ENCODE measurements at places on chromosomes 7 and 10. TPM values are rescaled to one million over a fixed set of nuclear protein-coding genes. Genes with fewer than 3 reads are reported as not detected.

The SERPINE1 gene
- 25.5 TPM for total RNA-seq

The CRYGN gene
- 0.72 TPM for total RNA-seq

The ZNF117 gene
- 2.7 TPM for total RNA-seq

The SNCG gene
- 10.3 TPM for total RNA-seq

The CROT gene
- 6.9 TPM for total RNA-seq

The IFIT3 gene
- total RNA-seq = 10.8 TPM

DNA sequence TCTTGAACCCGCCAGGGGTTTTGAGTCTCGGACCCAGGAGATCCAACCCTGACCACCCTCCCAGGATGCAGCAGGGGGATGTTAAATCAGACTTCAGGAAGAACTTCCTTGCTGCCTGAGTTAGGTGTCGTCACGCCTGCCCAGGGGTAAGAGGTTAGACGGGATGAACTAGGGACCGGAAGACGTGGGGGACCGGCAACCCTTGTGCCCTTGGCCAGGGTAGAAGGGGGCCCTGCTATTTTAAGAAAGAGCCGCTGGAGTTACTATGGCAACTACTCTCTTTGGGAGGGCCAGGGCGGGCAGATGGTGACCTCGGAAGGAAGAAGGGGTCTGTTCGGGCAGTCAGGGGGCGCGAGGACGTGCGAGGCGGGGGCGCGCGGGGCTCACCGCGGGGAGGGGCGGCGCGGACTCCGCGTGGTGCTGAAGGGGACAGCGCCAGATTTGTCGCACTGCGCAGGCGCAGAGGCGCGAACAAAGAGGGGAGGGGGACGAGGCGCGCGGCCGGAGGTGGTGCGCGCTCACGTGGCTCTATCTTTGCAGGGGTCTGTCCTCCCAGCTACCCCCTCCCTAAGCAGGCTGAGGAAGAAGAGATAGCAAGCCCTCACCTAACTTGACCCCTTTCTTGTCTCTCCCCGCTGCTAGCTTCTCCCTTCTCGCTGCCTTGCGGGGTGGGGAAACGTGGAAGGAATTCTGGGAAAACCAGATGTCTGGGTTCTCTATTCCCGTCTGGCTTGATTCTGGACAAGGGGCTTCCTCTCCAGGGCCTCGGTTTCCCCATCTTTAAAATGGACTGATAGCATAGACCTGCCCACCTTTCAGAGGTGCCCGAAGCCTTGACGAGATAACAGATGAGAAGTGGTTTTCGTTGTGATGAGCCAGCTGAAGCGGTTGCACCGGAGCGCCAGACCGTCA is 940 bp upstream of the PSD start:
- peak; percentile 38 for DNase-seq

- no peak for DNase-seq
Measured at GRCh38 chr10:4361581-4361980, 464.4 kb upstream of the AKR1E2 start.

GRCh38 chr7:87918740-87919139 is 15.3 kb upstream of the ADAM22 start:
- DNase-seq = no peak

- no peak for DNase-seq
Measured at GRCh38 chr7:107039199-107039900, 5.2 kb upstream of the PRKAR2B start.

- DNase-seq = no peak
Measured at GRCh38 chr10:126931544-126931943, 26.3 kb downstream of the DOCK1 start.

DNA sequence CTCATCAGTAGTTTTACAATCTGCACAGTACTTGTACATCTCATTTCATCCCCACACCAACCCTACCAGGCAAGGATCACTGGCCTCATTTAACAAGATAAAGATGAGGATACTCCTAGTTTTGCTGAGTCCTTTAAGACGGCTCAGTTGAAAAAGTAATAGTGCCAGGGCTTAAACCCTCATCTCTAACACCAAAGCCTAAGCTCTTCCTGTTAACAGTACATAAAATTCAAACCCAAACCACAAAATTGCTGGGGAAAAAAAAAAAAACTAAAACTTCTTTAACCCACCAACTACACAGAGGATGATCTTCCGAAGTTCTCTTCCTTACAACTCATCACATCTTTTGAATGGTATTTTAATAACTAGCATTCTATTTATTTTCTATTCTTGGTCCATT is 1.3 kb downstream of the SAR1A start:
- DNase-seq = no peak

GRCh38 chr10:131724169-131724545 is 176.7 kb upstream of the PPP2R2D start:
- no peak for DNase-seq

DNA sequence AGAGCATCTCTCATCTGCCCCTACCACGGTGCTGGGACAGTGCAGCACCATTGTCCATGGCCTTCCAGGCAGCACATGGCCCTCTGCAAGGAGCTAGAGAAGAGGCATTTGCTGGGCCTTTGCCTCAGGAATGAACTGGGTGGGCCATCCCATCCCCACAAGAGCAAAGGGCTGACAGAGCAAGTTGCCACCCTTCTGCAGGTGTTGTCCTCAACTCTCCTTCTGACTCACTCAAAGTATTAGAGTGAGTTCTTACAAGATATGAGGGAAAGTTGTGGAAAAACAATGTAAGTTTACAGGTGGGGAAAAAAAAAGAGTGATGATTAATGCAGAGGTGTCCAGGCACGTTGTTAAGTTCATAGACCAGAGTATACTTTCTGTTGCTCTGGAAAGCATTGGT is 261.2 kb downstream of the SKIDA1 start:
- no peak for DNase-seq

GRCh38 chr7:1103009-1103788 is 15.3 kb downstream of the GPER1 start:
- peak; percentile 9 for DNase-seq

DNA sequence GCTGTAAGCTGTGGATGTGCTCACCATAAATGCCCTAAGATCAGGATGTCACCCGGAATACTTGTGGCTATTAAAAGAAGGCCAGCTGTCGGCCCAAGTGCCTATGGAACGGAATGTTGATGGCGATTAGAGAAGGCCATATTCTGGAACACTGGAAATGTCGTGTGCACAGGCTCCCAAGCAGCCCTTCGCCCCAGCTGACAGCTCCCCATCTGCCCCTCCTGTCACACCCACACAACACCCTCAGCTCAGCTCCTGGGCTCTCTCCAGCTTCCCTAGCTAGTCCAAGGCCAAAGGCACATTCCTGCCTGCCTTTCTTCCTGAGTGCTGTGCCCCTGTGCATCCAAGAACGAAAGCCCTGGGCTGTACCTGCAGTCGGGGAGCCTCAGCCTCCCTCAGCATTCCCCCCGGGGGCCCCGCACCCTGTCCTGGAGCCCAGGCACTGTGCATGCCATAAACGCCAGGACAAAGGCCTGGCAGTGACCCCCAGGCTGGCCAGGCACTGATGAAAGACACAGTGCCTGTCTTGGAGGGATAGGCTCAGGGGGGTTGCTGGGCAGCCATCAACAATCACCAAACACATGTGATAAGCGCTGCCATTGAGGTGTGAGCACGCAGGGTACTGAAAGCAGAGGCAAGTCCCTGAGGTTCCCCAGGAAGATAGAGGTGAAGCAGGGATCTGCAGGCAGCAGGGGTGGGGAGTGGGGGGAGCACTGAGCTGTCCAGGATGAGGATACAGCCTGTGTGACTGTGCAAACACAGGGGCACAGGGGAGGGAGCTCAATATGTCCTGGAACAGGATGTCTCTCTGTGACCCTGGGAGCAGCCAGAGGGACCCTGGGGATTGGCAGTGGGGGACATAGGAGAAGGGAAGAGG is 3.7 kb upstream of the LDB3 start:
- DNase-seq = peak; percentile 77

DNA sequence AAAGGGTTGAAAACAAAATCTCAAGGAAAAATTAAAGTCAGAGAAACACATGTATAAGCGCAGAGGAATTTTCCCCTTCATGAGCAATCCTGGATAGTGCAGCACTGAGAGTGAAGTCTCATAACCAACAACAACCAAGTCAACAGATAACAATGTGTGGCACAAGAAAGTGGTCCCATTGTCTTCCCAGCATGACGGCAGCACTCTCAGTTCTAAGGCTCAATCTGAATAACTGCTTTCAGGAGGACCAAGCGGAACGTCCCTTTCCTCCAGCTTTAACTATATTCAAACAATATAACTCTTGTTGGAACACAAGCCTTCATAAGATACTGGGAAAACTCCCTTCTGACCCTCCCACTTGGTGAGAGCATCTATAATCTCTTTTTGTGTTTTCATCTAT is 137.9 kb downstream of the RAPGEF5 start:
- DNase-seq = no peak

DNA sequence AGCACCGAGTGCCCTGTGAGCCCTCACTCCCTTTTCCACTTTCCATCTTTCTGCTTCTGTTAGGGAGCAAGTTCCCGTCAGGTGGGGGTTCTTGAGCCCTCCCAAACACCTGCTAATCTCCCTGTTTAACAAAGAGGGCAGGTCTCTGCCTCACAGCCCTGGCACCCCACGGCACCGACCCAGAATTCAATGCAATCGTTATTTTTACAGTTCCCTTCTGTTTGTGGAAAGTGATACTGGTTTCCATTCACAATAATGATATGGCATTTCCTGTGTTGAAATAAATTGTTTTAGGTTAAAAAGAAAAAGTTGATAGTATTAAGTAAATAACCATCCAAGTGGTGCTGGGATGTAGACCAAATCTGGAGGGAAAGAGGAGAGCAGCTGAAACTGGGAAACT is 38.8 kb upstream of the SLC29A3 start:
- DNase-seq = no peak

GRCh38 chr7:100968031-100968430 is 1.3 kb upstream of the MUC12 start:
- no peak for DNase-seq

DNA sequence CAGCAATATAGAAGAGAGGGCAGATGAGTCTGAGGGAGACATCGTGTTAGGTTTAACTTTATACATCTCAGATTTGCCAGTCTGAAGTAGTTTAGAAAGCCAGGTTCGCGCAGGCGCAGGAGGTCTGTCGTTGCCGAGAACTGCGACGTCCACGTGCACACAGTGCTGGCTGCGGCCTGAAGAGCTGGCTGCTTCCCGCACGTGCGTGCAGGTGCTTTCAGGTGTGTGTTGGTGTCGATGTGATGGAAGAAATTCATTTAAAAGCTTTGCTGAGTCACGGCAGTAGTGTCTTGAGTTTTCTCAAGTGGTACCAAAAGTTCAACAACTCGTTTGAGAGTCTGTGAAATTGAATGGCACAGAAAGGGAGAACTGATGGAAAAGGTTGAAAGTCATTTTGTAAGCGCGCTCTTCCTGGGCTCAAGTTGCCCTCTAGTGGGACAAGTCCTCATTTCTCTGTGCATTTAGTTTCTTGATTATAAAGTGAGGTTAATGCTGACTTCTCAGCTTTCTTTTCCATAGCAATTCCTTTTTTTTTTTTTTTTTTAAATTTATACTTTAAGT is 18.6 kb downstream of the WDR37 start:
- DNase-seq = no peak

- no peak for DNase-seq
Measured at GRCh38 chr7:128155100-128155740, 85.9 kb upstream of the LEP start.

DNA sequence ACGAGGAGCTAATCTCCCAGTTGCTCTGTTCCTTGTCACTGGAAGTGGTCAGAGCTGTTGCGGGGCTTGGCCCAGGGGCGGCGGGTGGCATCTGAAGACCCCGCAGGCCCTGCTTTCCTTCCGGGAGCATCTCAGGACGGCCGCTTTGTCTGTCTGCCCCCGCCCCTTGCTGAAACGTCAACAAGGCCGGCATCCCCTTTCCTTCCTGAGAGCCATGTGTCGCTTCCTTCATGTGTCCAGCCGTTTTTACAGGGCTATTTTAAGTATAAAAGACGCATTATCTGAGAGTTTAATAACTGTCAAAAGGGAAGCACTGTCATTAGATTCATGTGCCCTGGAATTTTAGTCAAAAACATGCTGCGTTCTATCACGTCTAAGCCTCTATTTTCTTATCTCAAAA is 110.4 kb downstream of the CUX1 start:
- peak; percentile 64 for DNase-seq

DNA sequence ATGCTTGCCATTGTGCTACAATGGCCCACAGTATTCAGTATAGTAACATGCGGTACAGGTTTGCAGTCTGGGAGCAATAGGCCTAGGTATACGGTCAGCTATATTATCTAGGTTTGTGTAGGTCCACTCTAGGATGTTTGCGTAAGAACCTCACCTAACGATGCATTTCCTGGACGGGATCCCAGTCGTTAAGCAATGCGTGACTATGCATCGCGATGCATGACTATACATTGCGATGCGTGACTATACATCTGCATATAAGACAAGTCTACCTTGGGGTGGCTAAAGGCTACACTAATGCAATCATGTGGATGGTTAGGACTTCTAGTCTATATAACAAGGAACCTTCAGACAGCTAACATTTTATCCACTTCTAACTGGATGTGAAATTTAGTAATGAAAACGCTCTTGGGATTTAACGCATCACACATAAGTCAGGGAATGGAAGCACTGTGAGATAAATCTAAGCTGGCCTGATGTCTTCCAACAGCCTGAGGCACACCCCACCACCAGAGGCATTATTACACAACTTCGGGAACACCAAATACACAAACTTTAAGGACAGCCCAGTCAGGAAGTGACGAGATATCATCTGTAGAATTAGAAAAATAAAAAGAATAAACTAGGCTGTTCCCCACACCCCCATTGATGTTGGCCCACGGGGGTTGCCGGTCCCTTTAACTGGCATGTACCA is 9.2 kb downstream of the GNA12 start:
- DNase-seq = no peak

- no peak for DNase-seq
Measured at GRCh38 chr7:5478568-5479430, 55.2 kb upstream of the TNRC18 start.

DNA sequence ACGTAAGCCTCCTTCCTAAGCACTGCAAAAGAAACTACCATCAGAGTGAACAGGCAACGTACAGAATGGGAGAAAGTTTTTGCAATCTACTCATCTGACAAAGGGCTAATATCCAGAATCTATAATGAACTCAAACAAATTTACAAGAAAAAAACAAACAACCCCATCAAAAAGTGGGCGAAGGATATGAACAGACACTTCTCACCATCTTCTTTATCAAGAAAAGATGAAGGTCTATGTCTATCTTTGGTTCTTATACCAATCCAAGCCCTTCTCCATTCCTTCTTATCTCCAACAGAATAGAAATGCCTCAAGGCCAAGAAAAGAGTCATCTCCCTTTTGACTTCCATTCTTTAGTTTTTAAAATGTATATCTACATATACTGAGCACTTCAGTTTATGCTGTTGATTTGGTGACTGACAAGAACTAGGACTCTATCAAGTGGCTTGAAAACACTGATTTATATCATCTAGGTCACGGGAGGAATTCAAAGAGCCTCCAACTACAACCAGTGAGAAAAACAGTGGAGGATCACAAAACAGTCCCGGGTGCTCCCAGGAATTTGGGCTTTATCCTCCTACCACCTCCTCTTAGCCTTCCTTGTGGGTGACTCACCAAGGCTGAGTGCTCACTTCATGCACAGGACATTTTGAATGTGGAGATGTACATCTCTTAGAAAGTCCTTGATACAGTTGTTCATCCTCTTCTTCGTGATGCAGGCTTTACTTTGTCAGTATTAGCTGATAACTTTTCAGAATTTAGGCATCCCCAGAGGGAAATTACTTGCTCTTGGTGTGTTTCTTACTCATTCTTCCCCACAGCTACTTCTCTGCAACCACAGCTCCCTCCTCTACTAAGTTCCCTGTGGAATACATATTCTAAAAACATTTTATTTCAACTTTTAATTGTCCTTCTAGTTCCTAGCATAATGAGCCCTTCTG is 15.4 kb downstream of the TAS2R41 start:
- DNase-seq = no peak
